ENCODE measurements at places on chromosomes 1 and 21.

DNA sequence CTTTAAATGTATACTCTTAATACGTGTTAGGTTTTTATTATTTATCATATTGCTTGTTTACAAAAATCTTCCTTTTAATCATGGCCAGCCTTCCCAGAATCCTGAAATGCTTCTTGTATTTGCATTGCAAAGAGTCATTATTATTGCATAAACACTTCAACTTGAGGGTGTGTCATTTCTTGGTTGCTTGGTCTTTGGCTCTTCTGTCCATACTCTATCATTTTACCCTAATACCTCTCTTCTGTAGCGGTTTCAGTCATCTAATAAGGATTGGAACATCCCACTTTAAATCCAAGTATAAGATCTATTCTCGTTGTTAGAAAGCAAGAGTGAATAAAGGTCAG, 200.6 kb upstream of the CACYBP start:
- DNase-seq: no peak

- no peak for DNase-seq
Measured at GRCh38 chr21:45445369-45445768, 40.4 kb downstream of the COL18A1 start.

- DNase-seq: no peak
Measured at GRCh38 chr1:235919127-235919832, 52.6 kb upstream of the LYST start.

DNA sequence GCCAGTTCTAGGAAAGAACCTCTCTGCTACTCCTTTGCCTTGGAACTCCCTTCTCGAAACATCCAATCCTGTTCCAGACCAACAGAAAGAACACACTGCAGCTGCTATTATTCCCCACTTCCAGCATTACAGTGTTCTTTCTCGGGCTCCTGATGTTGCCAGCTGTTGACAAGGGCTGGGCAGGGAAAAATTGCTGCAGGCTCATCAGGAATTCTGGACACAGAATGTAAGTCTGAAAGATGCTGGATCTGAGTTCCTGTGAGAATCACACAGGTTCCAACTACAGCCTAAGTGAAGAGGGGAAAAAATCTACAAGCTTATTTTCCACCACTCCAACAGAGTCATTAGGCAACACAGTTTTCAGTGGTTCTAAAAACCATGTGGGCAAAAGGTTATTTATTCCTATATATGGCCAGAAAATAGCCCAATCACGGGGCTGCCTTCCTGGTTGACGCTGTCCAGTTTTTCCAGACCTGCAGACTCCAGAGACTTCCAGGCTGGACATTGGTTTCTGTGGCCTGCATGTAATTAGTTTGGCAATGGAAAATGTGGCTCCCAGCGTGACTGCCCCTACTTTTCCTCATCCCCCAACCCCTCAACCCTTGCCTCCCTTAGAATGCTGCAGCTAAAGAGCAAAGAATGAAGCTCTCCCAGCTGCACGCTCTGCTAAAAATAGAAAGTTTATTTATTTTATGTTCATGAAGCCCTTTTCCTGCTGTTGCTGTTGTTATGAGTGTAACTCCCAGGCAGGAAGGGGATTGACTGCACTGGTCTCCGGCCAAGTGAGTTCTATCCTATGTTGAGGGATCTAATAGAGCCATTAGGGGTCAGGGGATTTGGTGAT, 8.3 kb upstream of the KIAA0040 start:
- no peak for DNase-seq

DNA sequence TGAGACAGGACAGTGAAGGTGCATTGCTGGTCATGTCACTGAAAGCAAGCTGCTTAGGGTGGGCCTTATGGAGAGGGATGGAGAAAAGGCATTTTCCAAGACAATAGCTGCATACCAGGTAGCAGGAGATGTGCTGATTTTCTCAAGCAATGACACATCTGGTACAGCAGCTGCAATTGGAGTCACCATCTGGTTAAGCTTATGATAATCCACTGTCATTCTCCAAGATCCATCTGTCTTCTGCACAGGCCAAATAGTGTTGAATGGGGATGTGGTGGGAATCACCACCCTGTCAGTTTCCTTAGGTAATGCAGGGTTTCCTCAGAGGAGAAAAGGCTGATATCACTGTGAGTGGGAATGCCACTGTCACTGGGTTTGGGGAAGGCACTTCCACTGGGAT, 54.6 kb downstream of the ADSS2 start:
- no peak for DNase-seq

- DNase-seq: no peak
Measured at GRCh38 chr21:40186045-40186444, 318.8 kb downstream of the PCP4 start.

- DNase-seq: no peak
Measured at GRCh38 chr21:15614766-15615165, 115.0 kb upstream of the USP25 start.

DNA sequence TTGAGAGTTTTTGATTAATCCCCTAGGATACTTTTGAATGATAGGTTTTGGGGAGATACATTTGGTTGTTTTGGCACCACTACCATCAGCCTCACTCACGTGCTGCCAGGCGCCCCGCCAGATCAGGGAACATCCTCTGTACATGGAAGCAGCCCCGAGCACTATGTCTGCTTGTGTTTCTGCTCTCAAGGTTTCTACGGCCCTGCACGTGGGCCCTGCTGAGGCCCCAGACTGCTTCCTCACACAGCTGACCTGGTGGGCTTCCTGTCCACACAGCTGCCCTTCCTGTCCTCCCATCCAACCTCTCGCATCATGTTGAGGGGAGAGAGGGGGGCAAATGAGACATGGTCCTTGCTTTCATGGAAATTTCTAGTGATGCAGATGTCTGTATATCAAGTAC, 20.0 kb downstream of the ADARB1 start:
- DNase-seq: no peak

GRCh38 chr1:68218490-68218889, 13.8 kb downstream of the WLS start:
- no peak for DNase-seq

- DNase-seq: no peak
Measured at GRCh38 chr1:194358208-194358581, 1171.8 kb upstream of the B3GALT2 start.

DNA sequence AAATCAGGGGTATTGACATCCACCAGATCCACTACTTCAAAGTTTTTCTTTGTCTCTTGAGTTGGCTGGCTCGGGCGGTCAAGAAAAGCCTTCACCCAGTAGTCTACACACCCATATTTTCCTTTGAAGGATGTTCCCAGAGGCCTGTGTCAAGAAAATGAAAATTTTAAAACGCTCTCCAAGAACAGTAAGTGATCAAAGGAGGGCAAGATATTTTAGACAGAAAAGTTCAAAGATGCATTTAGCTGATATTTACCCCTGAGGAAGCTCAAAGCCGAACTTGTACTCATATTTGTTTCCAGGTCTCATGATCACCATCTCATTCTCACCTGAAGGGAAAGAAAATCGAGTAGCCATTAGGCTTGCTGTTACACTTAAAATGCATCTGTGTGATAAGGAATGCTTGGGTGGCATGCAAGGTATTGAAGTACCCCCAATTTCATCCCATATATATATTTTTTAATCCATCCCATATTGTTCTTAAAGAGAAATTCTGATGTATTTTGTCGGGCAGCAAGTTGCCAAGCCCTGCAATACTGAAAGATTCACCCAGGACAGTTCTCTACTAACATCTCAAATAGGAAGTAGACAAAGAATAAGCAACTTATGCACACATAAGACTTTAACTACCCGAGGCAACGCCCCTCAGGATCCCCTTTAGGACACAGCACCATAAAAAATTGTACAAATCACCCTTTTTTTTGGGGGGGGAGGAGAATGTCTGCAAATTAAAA, 1.1 kb downstream of the TXNIP start:
- DNase-seq: no peak

DNA sequence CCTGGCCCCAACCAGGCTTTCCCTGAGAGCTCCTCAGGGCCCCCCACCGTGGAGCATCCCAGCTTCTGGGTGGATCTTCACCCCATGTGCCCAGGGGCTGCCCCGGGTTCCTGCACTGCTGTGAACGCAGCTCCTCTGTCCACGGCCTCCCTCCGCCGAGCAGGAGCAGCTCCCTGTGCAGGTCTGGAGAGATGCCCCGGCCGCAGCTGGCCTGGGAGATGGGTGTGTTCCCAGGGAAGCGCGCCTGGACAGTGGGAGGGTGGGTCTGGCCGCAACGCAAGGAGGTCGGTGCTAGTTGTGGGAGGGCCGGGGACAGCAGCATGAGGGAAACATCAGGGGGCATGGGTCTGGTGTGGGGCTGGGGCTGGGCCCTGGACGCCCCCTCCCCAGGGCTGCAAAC, 71.3 kb downstream of the MORN1 start:
- no peak for DNase-seq

- DNase-seq: no peak
Measured at GRCh38 chr21:31447505-31447904, 103.4 kb upstream of the TIAM1 start.

- DNase-seq: no peak
Measured at GRCh38 chr1:234745844-234746797, 136.1 kb upstream of the IRF2BP2 start.

DNA sequence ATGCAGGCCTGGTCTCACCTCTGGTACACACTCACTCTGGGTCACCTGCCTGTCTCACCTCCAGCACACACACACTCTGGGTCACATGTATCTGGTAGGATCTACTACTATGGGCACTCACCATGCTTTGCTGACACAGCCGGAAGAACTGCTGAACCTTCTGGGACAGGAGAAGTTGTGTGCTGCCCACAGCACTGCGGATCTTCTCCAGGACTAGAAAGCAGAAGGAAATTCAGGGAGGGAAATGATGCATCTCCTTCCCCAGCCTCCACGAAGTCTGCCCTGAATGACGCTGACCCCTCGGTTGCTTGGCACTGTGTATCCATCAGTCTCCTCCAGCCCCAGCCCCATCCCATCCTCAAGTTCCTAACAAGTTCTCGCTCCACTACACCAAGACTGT, 7.9 kb upstream of the SMIM12 start:
- DNase-seq: no peak

GRCh38 chr1:195897076-195897475, 711.2 kb downstream of the KCNT2 start:
- no peak for DNase-seq

GRCh38 chr1:211648336-211648735, 27.1 kb downstream of the NEK2 start:
- DNase-seq: no peak
